T-helper 17 cell (primary cell): ENCODE measurements at places on chromosomes 7 and 10. TPM values are rescaled to one million over a fixed set of nuclear protein-coding genes. Genes with fewer than 3 reads are reported as not detected.

Gene HOXA13
- not detected for total RNA-seq

Gene PHTF2
- 69.9 TPM for total RNA-seq

DNA sequence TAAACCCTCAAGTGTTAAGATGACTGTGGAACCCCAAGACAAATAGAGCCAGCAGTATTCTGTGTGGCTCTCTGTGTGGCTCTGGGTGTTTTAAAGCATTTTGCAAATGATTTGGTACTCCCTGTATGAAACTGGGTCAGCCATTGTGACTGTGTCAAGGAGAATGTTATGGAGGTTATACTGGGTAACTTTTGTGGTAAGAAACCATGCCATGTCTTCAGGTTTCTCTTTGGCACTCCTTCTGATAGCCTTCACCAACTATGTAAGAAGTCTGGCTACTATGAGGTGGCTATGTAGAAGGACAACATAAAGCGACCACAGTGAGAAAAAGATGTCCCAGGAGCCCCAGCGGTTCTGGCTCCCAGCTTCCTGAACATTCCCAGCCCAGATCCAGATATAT lies 226.6 kb upstream of the RHOBTB1 start:
- DNase-seq, result no peak

- no peak for DNase-seq
Observed at GRCh38 chr7:142863891-142864685, 9.2 kb downstream of the EPHB6 start.

DNA sequence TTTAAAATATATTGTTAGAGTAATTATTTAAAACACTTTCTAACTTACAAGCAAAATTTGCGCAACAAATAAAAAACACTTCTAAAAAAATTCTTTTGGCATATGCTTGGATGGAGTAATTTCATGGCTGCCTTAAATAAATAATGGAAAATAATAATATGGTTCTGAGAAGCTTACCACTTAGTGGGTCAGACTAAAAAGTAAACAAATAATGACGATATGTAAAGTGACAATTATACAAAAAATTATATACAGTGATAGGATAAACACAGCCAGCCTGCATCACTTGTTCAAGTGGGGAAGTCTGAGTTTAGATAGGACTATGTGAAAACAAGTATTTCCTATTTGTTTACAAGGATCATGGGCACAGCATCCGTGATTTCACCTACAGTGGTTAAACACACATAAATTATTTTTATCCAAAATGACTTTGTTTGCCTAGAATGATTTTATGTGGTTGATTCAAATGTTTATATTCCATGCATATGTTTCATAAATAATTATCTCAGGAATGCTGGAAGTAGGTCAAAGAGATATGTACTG lies 141.7 kb upstream of the SEMA3D start:
- no peak for DNase-seq

Gene DGKB
- not detected for total RNA-seq

- no peak for DNase-seq
Observed at GRCh38 chr7:30920584-30921539, 9.2 kb downstream of the AQP1 start.

Gene LMOD2
- total RNA-seq, result not detected

DNA sequence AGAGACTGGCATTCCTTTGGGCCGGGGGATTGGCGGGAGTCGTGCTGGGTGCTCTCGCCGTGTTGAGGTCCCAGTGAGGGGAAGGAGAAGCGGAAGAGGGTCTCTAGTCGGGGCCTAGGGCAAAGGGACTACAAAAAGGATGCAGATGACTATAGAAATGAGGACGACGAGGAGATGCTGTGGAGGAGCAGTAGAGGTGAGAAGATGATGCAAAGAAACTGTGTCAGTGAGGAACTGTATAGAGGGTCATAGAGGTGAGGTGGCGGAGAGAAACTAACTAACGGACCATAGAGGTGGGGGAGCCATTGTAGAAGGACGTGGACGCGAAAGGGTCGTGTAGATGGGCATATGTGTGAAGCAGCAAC lies 324 bp downstream of the TWNK start:
- DNase-seq, result no peak

Gene OR13A1
- not detected for total RNA-seq

DNA sequence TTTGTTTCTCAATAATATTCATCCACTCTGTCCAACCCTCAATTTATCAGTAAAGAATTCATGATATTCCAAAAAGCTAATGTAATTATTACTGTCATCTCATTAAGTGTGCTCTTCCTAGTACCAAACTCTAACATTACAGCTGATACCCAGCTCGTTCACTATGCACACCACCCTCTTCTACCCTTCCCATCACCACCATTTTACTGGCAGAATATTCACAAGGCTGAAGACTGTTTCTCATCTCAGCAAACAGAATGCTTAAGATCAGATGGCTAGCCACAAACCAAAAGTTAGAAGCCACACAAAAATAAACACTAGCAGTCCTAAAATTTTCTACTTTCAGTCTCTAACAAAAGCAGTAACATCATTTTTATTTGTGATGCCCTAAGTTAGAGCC lies 121.5 kb downstream of the SRPK2 start:
- no peak for DNase-seq

DNA sequence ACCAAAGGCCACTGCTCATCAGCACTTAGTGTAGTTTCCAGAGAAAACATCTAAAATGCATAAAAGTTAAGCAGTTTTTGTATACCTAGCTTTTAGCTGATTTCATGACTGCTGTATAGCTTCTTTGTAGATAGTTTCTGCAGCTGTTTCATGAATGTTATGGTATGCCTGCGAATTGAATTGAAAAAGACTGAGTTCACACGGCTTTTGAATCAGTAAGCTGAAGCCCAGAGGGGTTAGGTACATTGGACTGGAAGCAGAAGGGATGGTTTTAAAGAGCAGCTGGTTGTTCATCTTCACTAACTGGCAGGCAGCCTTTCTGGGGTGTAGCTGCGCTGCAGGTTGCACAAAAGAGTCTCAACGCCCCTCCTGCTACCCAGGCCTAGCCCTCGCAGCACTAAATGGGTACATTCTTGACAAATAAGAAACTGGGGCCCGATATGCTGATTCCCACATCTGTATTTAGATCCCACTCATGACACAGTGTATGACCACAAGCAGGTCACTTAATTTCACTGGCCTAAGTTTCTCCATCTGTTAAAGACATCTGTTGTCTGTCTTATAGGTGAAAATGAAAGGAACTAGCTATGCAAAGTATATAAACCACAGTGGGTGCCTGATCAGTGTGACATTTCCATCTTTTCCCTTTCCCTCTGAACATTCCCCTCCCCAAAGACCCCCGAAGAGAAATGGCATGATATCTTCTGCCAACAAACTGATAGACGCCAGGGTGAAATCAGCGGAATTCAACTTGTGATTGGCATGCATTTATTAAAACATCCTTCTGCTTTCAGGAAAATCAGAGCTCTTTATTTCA lies 85.9 kb upstream of the AGBL3 start:
- no peak for DNase-seq

Gene ACSL5
- total RNA-seq, result 44.2 TPM

Gene CDK6
- 63.7 TPM for total RNA-seq

DNA sequence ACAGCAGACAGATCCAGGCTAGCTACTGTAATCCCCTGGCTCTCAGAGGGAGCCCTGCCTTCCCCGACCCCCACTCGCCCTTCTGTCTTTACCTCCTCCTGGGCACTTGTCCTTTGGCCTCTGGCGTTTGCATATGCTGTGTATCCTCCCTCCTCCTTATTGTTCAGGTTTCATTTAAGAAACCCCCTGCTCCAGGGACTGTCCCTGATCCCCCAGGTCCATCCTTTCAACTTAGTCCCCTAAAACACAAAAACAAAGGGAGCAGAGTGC lies 25.7 kb downstream of the GRID1 start:
- no peak for DNase-seq

GRCh38 chr10:109386101-109386500 lies 537.2 kb downstream of the XPNPEP1 start:
- no peak for DNase-seq

DNA sequence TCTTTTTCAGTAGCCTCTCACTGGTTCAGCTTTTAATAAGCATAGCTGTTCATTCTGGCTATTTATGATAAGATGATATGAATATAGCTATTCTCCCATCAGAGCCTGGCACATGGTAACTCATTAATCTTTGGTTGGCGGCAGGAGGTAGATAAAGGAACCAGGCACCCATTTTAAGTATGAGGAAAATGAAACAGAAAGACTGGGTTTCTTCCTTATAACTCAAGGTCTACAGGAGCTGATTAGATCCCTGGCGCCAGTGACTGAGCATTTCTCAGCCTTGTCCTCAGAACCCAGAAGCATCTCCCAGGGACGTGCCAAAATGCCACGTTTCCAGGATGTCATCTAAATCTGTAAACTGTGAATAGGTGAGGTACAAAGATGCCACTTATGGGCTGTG lies 141.9 kb downstream of the TCF7L2 start:
- DNase-seq, result no peak

Gene LHFPL3
- not detected for total RNA-seq

GRCh38 chr10:82213784-82214183 lies 338.8 kb downstream of the NRG3 start:
- no peak for DNase-seq

Gene EPHA1
- total RNA-seq, result 19.7 TPM

GRCh38 chr7:15985587-15986384 lies 299.3 kb upstream of the MEOX2 start:
- no peak for DNase-seq

DNA sequence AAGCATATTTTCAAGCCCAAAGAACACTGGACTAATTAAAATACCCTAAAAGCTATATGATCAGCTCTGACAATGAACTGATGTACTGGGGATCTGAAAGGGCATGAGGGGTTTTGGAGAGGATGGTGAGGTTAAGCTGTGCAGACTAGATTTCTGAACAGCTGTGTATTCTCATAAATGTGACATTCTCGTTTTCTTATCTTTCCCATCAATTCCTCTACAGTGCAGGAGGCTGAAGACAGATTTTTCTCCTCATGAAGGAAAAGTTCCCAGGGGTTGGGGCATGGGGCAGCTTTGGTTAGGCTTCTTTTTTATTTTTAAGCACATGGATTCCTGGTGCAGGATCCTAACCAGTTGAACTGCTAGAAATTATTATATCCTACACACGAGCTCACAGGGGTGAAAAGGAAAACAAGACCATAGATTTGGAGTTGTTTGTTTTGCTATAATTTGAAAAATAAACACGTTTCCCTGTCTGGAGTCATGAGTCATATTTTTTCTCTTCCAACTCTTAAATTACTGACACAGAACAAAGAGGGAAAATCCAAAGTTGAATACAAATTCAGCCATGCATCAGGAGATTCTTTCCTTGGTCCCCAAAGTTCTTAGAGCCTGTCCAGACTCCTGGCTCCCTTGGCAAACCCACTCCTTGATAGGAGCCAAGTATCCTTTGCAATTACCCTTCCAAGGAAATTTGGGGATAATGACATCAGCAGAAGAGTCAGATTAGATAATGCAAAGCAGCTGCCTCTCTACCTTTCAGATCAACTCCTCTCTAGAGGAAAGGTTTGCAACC lies 147.7 kb upstream of the NPVF start:
- DNase-seq, result no peak

GRCh38 chr10:38072552-38072951 lies 21.6 kb upstream of the ZNF37A start:
- DNase-seq, result no peak

GRCh38 chr7:45151967-45152366 lies 5.6 kb upstream of the RAMP3 start:
- DNase-seq, result no peak

Gene WDFY4
- total RNA-seq, result 10.1 TPM

Gene CYP3A7
- total RNA-seq, result not detected

GRCh38 chr10:42652858-42653257 lies 14.5 kb upstream of the ZNF33B start:
- DNase-seq, result no peak

- no peak for DNase-seq
Observed at GRCh38 chr7:111238886-111239285, 148.0 kb downstream of the LRRN3 start.

- no peak for DNase-seq
Observed at GRCh38 chr7:91771394-91771793, 109.1 kb downstream of the MTERF1 start.

Gene TET1
- 2.8 TPM for total RNA-seq

Gene TRPV6
- not detected for total RNA-seq

Gene GHRHR
- not detected for total RNA-seq

Gene PIP4K2A
- 205 TPM for total RNA-seq

Gene EBF3
- total RNA-seq, result not detected

- DNase-seq, result no peak
Observed at GRCh38 chr7:156020566-156020965, 208.3 kb upstream of the SHH start.

GRCh38 chr10:3528271-3528670 lies 256.7 kb downstream of the KLF6 start:
- DNase-seq, result no peak

Gene CHRM2
- not detected for total RNA-seq

DNA sequence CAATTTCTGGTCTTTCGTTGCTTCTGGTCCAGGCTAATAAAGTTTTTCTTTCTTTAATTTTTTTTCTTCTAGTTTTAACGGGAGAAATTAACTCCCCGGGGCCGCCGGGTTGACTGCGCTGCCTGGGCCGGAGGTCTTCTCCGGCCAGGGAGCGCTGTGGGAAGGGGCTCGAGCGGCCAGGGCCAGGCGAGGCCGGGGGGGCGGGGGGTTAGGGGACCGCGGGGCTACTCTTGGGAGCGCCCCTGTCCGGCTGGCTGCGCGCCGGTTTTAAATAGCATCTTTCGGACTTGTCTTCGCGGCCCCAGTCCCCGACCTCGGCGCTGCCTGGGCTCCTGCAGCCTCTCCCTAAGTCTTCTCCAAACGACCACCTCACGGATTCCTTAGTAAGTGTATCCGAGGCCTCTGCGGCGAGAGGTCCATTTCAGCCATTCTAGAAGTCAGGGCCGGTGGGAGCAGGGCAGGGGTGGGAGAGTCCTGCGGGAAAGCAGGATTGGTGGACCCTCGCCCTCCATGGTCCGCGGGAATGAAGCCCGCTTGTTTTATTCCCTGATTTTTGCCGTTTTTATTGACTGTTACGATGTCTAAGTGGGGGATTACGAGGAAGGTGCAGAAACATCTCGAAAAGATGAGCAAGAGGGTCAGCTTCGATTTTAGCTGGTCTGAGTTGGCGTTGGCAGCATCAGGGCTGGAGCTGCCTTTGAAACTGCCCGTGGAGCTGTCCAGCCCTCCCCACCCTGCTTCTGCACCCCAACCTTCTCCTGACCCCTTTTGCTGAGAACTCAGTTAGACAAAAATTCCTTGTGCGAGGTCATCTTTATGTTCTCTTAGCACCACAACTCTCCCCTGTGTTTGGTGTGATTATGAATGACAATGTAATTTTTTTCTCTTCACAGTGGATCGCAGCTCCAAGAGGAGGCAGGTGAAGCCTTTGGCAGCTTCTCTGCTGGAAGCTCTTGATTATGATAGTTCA lies 555 bp downstream of the PHF14 start:
- DNase-seq, result no peak

- no peak for DNase-seq
Observed at GRCh38 chr7:105816954-105817615, 59.3 kb downstream of the ATXN7L1 start.

DNA sequence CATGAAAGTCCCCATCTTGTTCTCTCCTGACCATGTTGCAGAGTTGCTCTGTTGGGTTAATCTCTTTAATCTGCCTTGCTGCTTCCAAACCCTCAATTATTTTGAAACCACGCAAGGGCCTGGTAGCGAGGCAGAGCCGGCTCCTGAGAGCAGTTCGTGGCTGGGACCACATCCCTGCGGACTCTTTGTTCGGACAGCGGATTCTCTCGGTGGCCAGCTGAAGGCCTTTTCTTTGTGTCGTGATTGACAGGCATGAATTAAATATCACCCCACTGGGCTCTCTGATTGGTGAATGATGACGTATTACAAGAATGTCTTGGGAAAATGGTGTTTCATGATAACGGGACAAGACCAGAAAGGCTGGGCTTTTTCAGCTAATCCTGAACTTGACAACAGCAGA lies 66.9 kb upstream of the ARHGAP21 start:
- no peak for DNase-seq

Gene CYP3A4
- not detected for total RNA-seq

Gene CNNM1
- 0.15 TPM for total RNA-seq

Gene CAMK2B
- total RNA-seq, result 0.31 TPM

Gene AKR1C8
- total RNA-seq, result 1.6 TPM

Gene GLRX3
- 39.9 TPM for total RNA-seq
